Jurkat, Clone E6-1 (cell line): ENCODE measurements at places on chromosomes 5 and 9.

- no peak for DNase-seq
Observed at GRCh38 chr9:75988663-75989062, 98.2 kb downstream of the PCSK5 start.

GRCh38 chr5:181069767-181070491 is 29.9 kb downstream of the BTNL9 start:
- DNase-seq = no peak

DNA sequence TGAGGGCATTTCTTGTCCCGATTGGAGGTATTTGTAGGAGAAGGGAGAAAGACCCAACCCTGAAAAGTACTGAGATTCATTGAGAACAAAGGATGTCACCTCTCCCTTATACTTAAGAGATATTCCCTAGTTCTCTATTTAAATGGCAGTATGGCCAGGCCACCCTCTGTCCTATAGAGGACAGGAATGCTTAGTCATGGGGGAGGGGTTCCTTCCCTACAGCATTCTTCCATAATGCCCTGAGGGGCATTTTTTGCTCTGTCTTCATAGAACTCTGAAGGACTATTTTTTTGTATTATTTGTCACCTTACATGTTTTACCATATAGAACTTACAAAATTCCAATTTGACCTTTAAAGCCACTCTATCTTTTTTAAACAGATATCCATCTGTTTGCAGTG is 176.3 kb downstream of the TMEM161B start:
- DNase-seq = no peak

- DNase-seq = no peak
Observed at GRCh38 chr5:98763001-98763630, 10.3 kb upstream of the RGMB start.
